ENCODE measurements at places on chromosomes 6 and 20. TPM values are rescaled to one million over a fixed set of nuclear protein-coding genes. Genes with fewer than 3 reads are reported as not detected.

DNA sequence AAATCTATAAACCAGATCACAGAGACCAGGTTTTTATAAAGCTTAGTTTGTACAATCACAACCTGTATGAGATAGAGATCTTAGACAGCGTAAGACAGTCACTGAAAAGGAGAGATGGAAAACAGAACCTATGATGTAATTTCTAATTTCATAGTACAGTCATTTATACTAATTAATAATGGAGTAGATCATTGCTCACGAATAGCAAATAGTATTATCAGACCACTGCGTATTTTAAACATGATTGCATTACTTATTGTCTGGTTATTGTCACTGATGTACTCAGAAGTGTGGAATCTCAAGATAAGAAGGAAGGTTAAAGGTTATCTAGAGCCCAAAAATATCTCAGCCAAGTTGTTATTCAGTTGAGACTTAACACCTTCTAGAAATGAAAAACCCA is 115.6 kb downstream of the KHDC1L start:
- DNase-seq = no peak

DNA sequence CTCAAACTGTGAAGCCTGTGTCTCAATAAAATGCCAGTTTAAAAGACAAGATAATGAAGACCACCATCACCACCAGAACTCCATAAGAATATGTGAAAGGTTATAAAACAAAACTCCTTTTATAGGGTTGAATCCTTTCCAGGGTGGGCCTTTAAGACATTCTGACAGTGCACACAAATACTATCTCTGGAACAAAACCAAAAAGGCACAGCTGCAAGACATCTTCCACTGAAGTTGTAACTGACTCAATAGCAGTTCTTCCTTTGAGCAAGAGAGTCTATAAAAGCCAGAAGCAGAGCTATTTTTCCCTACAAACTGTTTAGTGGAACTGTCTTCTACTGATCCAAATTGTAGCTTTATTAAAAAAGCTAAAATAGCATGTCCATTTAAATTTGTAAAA is 81.6 kb downstream of the EPB41L2 start:
- no peak for DNase-seq

The ROMO1 gene
- total RNA-seq = 179 TPM

DNA sequence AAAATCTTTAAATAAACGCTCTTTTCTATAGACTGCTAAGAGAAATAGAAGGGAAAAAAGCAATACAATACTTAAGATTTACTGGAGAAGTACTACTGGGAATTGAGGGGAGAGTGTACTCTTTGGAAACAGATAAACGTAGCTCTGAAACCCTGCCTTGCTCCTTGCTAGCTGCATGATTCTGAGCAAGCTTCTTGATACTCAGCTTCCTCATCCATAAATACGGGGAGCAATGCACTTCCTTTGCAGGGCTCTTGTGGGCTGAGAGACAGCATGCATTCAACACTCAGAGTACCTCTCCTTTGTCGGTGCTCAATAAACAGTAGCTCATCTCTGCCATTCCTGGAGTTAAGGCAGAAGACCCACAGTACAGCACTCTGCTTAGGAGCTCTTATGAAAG is 159.7 kb downstream of the BTBD9 start:
- DNase-seq = no peak

DNA sequence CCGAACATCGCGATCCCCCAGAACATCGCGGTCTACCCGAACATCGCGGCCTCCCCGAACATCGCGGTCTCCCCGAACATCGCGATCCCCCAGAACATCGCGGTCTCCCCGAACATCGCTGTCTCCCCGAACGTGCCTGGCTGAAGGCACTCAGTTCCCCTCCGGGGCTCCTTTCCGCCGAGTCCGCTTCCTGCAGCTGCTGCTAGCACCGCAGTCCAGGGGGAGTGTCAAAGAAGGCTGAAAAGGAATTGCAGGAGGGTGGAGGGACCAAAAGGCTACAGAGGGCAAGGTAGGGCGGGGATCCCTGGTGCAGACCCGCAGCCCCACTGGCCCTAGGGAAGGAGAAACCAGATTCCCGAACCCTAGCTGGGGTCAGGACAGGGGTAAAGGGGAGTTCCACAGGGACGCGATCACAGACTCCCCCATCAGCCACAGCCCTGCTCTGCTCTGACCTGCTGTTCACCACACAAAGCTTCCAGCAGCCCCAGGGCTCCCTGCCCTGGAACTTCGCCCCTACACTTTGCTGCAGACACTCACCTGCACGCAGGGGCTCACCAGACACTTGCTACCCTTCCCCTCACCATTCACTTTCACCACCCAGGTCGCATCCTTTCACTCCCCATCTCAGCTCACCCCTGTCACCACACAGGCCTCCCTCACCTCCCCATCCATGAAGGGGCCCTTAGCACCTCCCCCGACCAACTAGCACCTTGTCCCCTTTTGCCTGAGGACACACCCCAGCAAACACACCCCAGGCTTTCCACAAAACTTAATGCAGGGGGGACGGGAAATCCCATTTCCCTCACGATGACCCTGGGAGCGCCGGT is 1.7 kb downstream of the ULBP1 start:
- DNase-seq = no peak

GRCh38 chr6:139316622-139317317 is 25.0 kb upstream of the TXLNB start:
- no peak for DNase-seq

The MYL9 gene
- 258 TPM for total RNA-seq

The TRIM26 gene
- total RNA-seq = 28.3 TPM

The PSMB8 gene
- total RNA-seq = 16.7 TPM

The NCOA7 gene
- 131 TPM for total RNA-seq

Measured in stomach (tissue), 19 donors.